Thymus (tissue), 14 donors: ENCODE measurements at places on chromosomes 5 and 9. TPM values are rescaled to one million over a fixed set of nuclear protein-coding genes. Genes with fewer than 3 reads are reported as not detected.

LIFR gene
- polyA plus RNA-seq, result 27.5 TPM

EPB41L4A gene
- polyA plus RNA-seq, result 5.2 TPM

ADGRD2 gene
- polyA plus RNA-seq, result 0.50 TPM

CARD6 gene
- polyA plus RNA-seq, result 2.6 TPM

SGCD gene
- 0.46 TPM for polyA plus RNA-seq

ADAMTS2 gene
- polyA plus RNA-seq, result 1.3 TPM

FOXI1 gene
- polyA plus RNA-seq, result 1.3 TPM

LRRC19 gene
- polyA plus RNA-seq, result under 0.01 TPM

CAMLG gene
- 87.4 TPM for polyA plus RNA-seq

FOXD1 gene
- polyA plus RNA-seq, result 0.23 TPM

CCDC180 gene
- polyA plus RNA-seq, result 9.6 TPM

WDR5 gene
- polyA plus RNA-seq, result 25.9 TPM

TRMO gene
- 19.8 TPM for polyA plus RNA-seq

ADAMTS6 gene
- 1.2 TPM for polyA plus RNA-seq

CLK4 gene
- 103 TPM for polyA plus RNA-seq

CBY3 gene
- polyA plus RNA-seq, result 0.07 TPM

IL3 gene
- polyA plus RNA-seq, result 0.34 TPM

TPPP gene
- polyA plus RNA-seq, result 0.64 TPM

FAM81B gene
- polyA plus RNA-seq, result 0.66 TPM

ZNF658 gene
- polyA plus RNA-seq, result 3.6 TPM

PDE8B gene
- 1.5 TPM for polyA plus RNA-seq

ARID3C gene
- polyA plus RNA-seq, result 0.07 TPM

ASTN2 gene
- polyA plus RNA-seq, result 5.8 TPM

CREBRF gene
- 12.8 TPM for polyA plus RNA-seq

OTP gene
- polyA plus RNA-seq, result 0.18 TPM

SOX30 gene
- 0.16 TPM for polyA plus RNA-seq

GPX3 gene
- 412 TPM for polyA plus RNA-seq

CDH10 gene
- polyA plus RNA-seq, result 0.02 TPM

LEAP2 gene
- polyA plus RNA-seq, result 4.4 TPM

C9orf78 gene
- 95.0 TPM for polyA plus RNA-seq

CNOT8 gene
- polyA plus RNA-seq, result 98.2 TPM

NOTCH1 gene
- 15.9 TPM for polyA plus RNA-seq

GOLM1 gene
- 41.5 TPM for polyA plus RNA-seq

DMRTA1 gene
- polyA plus RNA-seq, result 1.0 TPM

FAM114A2 gene
- polyA plus RNA-seq, result 14.1 TPM

PCDHB2 gene
- polyA plus RNA-seq, result 0.39 TPM

GDA gene
- polyA plus RNA-seq, result 3.9 TPM

SPDL1 gene
- 9.5 TPM for polyA plus RNA-seq

LCN15 gene
- 0.43 TPM for polyA plus RNA-seq

ARSI gene
- 0.59 TPM for polyA plus RNA-seq

DNAJC18 gene
- polyA plus RNA-seq, result 4.3 TPM

LURAP1L gene
- polyA plus RNA-seq, result 6.8 TPM

HAVCR2 gene
- polyA plus RNA-seq, result 21.5 TPM

PCDHGB7 gene
- polyA plus RNA-seq, result 1.2 TPM

OLFM1 gene
- polyA plus RNA-seq, result 24.5 TPM

CCDC187 gene
- 0.23 TPM for polyA plus RNA-seq

PCDHGA6 gene
- polyA plus RNA-seq, result 1.2 TPM

LTC4S gene
- polyA plus RNA-seq, result 2.8 TPM

ANKRD20A1 gene
- polyA plus RNA-seq, result 1.4 TPM

CCL28 gene
- polyA plus RNA-seq, result 6.5 TPM

LCN2 gene
- 31.9 TPM for polyA plus RNA-seq

PCDHA2 gene
- polyA plus RNA-seq, result 0.02 TPM

NOXA1 gene
- 8.4 TPM for polyA plus RNA-seq

CD14 gene
- 48.6 TPM for polyA plus RNA-seq

CCNO gene
- polyA plus RNA-seq, result 1.0 TPM

ABO gene
- 1.3 TPM for polyA plus RNA-seq

KCNV2 gene
- polyA plus RNA-seq, result not detected

NEUROG1 gene
- polyA plus RNA-seq, result 0.32 TPM

ROR2 gene
- polyA plus RNA-seq, result 7.1 TPM
